ENCODE measurements at places on chromosomes 5 and 9.

GRCh38 chr9:130034570-130034969 lies 8.4 kb downstream of the FNBP1 start:
- peak; percentile 41 for DNase-seq

DNA sequence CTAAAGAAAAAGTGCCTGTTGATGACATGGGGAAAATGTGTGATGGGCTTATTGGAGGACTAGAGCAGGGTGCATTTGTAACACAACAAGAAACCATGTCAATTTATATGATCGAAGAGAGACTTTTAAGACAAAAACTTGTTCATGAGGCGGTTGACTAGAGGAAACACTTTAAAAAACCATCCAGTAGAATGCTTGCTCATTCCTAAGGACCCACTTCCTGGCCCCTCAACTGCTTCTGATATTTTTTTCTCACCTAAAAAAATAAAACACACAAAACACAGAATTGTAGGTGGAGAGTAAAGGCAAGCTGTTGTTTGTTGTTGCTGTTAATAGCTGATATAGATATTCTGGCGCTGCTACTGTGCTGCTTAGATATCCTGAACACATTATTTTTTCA lies 50.6 kb downstream of the SPIN1 start:
- DNase-seq = no peak

DNA sequence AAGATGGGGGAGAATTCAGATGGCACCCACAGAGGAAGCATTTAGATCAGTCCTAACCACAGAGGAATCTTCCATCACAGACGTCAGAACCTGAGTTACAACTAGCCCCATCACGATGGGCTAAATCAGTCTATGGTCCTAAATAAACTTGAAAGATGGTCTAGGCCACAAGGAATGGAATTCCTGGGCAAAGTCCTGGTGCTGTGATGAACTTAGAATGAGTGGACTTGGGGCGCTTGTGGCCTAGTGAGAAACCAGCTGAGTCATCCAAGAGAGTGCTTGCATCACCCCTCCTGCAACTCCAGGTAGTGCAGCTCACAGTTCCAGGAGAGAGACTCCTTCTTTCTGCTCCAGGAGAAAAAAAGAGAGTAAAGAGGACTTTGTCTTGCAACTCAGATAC lies 722.9 kb upstream of the RGMB start:
- DNase-seq = no peak

GRCh38 chr5:6791031-6791430 lies 77.8 kb downstream of the TENT4A start:
- DNase-seq = no peak

- DNase-seq = no peak
These were observed 3.2 kb upstream of the NUP214 start for GRCh38 chr9:131122158-131122557.

DNA sequence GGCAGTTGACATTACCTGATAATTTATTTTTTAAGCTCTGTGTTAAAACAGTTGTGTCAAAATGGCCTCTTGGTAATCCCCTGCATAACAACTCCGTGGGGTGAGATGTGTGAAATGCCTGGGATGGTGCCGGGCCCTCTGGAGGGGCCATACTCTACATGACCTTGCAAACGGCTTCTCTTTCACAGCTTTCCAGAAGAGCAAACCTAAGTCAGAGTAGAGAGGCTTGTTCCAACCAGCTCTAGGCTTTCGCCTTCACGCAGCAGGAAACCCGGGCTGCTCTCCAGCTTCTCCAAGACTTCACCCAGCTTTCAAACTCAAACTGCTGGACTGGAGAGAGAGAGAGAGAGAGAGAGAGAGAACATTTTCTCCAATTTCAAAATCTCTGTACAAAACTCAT lies 120.1 kb downstream of the SNX18 start:
- no peak for DNase-seq

DNA sequence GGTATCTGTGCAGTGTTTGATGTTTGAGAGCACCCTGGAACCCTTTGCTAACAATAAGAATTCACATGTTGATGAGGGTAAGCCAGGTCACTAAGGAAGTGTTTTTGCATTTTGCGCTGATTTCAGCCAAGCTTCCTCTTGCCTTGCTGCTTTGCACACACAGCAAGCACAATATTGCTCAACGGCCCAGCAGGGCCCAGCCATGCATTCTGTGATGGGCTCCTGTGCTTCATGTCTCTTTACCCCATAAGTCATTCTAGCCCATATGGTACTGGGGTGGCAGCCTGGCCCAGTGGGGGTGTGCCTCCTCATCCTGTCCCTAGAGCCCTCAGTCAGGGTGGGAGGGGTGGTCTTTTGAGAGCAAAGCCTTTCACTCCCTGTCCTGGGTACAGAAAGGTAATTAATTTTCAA lies 481.3 kb downstream of the GADD45G start:
- DNase-seq = no peak

- no peak for DNase-seq
These were observed 70.4 kb downstream of the RAPGEF1 start for GRCh38 chr9:131669269-131670157.

GRCh38 chr5:146302406-146302805 lies 36.2 kb upstream of the POU4F3 start:
- DNase-seq = no peak

- DNase-seq = no peak
These were observed 598.0 kb upstream of the RGMB start for GRCh38 chr5:98175474-98175873.

- DNase-seq = peak; percentile 61
These were observed 40.8 kb downstream of the SHC3 start for GRCh38 chr9:89137542-89138462.

GRCh38 chr9:114314256-114314867 lies 8.5 kb upstream of the ORM1 start:
- no peak for DNase-seq

DNA sequence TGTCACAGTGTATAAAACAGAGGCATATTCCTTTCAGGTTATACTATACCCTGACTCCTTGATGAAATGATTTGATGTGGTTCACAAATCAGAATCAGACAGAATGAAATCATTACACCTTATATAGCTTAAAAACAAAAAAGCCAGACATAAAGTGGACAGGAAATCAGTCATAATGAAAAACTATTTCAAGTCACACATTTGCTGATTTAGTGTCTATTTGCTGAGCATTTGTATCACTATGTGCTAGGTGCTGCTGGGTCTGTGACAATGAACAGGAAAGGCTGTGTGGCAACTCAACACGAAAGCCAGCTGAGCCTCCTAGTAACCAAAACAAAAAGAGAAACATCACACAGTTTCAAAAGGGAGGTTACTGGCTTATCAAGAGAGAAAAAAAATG lies 194.0 kb downstream of the EFNA5 start:
- no peak for DNase-seq

- DNase-seq = no peak
These were observed 20.0 kb upstream of the GRPEL2 start for GRCh38 chr5:149325166-149325735.

GRCh38 chr5:170297589-170298462 lies at the start of gene LCP2:
Gene LCP2 (minus strand): TSS chr5:170297777. CDS start chr5:170297611, 166 bp downstream.
- no peak for DNase-seq

GRCh38 chr5:60339691-60340201 lies 360.2 kb downstream of the DEPDC1B start:
- no peak for DNase-seq

DNA sequence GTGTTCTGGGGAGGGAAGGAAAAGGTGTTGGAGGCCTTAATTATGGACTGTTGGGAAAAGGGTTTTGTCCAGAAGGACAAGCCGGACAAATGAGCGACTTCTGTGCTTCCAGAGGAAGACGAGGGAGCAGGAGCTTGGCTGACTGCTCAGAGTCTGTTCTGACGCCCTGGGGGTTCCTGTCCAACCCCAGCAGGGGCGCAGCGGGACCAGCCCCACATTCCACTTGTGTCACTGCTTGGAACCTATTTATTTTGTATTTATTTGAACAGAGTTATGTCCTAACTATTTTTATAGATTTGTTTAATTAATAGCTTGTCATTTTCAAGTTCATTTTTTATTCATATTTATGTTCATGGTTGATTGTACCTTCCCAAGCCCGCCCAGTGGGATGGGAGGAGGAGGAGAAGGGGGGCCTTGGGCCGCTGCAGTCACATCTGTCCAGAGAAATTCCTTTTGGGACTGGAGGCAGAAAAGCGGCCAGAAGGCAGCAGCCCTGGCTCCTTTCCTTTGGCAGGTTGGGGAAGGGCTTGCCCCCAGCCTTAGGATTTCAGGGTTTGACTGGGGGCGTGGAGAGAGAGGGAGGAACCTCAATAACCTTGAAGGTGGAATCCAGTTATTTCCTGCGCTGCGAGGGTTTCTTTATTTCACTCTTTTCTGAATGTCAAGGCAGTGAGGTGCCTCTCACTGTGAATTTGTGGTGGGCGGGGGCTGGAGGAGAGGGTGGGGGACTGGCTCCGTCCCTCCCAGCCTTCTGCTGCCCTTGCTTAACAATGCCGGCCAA lies 19.1 kb downstream of the PTGES2 start:
- no peak for DNase-seq

- no peak for DNase-seq
These were observed 44.7 kb downstream of the RNF130 start for GRCh38 chr5:180026734-180027458.

DNA sequence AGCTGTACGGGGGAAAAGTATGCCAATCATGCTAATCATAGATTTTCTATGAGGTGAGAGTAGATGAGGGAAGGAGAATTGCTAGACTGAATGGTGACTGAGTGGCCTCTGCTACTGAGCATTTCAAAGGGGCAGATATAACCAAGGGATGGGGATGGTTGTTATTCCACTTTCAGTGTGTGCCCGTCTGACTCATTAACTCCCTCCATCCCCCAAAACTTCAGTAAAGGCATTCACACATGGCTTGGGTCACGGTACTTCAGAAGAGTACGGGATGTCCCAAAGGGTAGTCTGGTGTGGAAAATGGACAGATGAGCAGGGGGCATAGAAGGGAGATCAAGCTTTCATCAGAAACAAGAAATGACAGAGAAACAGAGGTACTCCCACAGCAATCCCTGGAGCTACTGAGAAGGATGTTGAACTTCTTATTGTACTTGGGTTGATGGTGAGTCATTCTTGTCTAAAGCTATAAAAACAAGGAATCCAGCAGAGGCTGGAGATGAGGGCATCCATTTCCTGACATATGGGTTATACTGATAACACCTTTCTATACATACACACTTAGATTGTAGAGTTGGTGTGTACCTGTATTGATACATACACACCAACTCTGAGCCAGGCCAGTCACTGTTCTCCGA lies 8.9 kb upstream of the TLE4 start:
- DNase-seq = no peak

DNA sequence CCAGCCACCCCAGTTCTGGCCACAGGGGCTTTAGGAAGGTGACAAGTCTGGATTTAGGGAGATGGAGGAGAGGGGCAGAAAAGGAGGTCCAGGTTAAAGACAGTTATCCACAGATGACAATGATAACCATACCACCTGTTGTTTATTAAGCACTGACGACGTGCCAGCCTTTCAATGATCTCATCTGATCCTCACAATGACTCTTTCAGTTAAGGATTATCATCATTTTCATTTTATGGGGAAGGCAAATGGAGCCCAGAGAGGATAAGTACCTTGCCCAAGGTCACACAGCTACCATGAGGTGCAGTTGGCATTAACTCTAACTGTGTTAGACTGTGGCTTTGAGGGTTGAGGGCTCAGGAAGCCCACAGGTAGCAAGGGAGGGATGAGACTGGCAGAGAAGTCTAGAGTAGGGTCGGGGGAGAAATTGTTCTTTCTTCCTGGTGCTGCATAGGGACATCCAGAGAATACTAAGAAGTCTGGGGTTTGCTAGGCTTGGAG lies 21.5 kb upstream of the JADE2 start:
- DNase-seq = no peak

DNA sequence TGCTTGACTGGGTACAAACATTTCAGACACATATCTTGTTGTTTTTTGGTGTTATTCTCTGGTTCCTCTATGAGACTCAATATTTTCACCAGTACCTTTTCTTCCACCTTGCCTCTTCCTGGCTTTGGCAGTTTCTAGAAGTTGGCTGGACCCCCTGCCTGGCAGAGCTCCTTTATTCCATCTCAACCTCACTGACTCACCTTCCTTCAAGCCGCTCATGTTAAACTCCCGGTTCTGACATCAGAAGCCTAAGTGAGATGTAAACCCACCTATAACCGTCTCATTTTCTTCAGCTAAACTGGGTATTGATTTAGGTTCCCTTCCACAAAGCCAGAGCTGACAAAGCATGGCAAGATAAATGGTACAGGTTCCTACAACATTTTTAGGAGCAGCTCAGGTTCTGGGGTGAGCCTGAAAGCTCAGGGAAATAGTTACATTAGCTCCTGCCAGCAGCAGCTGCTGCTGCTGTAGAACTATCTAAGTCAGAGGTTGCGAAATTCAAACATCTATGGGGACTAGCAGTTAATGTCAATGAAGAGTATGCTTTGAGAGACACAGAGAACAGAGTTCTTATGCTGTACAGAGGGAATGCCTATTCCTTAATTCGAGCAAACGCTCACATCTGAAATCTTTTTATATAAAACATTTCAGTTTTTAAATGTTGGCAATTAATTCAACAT lies 197.1 kb upstream of the NR3C1 start:
- DNase-seq = no peak

DNA sequence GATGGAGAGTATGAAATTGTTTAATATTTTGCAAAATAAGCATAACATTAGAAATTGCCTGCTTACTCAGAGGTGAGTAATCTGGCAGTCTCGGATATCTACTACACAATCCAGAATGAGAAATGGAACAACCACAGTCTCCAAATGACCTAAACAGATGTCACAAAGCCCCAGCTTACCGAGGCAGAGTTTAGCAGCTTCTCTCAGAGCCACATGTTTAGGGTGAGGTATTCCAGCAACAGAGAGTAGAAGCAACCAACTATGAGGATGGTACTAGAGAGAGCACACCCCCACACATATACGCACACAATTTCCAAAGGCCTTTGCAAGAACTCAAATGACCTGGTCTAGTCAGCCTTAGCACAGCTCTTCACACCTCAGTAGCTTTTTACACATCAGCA lies 122.7 kb upstream of the LPAR1 start:
- peak; percentile 36 for DNase-seq

- no peak for DNase-seq
These were observed 46.4 kb downstream of the BARX1 start for GRCh38 chr9:93908591-93909241.

GRCh38 chr9:127452691-127453090 lies 1.4 kb downstream of the LRSAM1 start:
- DNase-seq = no peak

- DNase-seq = no peak
These were observed 40.6 kb downstream of the IRX2 start for GRCh38 chr5:2710910-2711309.

DNA sequence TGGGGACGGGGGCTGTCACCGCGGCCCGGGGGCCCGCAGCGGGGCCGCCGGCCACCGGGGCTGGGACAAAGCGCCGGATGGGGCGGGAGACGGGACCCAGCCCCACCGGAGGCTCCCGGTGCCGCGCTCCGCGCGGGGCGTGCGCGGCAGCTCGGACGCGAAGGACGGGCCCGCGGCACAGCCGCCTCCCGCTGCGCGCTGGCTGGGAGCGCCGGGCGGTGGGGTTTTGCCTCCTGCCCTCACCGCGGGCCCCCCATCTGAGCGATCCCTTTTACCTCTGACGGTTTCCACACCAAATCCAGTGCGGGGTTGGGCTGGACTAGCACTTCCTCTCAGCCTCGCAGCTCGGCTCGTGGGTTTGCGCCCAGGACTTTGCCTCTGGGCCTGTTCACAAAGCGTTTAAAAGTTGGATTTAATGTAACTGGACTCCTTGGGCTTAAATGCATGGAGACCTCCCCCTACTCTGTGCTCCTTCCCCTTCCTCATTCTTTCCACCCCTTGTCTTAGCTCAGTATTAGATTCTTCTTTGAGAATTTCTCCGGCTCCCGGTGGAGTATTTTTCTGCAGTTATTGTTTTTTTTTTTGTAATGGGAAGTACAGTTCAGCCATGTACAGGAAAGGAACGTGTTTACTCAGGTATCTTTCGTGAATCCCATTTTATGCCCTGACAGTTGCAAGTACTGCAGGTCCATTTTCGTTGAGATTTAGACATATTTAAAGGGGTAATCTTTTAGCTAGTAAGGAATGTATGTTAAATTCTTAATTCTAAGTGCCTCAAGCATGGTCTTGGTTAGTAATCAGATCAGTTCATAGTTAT lies 691 bp downstream of the FCHO2 start:
- DNase-seq = no peak
